ENCODE measurements at places on chromosomes 3 and 15.
A peak's percentile ranks its signal among the peaks of the same experiment; 100 is the strongest.

DNA sequence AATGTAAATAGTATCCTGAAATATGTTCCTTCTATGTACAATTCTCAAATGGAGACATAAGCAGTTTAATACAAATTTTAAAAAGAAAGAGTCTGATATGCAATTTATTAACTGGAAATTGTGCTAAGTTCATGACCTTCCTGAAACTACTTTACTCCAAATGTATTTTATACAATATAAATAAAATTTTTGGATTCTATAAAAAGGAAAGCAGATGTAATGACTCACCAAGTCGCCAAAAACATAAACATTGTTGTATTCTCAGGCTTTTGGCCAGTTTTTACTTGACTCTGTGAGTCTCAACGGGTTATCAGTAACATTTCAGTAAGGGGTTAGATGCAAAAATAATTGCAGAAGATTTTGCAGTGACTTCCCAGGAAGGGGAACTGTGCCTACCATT is 948.2 kb downstream of the EPHA3 start:
- DNase-seq = no peak

DNA sequence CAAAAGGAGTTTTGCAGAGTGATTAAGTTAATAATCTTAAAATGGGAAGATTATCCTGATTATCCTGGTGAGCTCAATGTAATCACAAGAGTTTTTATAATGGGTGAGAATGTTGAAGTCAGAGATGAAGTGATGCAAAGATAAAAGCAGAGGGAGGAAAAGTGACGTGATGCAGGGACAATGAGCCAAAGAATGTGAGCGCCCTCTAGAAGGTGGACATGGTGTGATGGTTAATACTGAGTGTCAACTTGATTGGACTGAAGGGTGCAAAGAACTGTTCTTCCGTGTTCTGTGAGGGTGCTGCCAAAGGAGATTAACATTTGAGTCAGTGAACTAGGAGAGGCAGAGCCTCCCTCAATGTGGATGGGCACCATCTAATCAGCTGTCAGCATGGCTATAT is 569.6 kb upstream of the AGTR1 start:
- DNase-seq = no peak

DNA sequence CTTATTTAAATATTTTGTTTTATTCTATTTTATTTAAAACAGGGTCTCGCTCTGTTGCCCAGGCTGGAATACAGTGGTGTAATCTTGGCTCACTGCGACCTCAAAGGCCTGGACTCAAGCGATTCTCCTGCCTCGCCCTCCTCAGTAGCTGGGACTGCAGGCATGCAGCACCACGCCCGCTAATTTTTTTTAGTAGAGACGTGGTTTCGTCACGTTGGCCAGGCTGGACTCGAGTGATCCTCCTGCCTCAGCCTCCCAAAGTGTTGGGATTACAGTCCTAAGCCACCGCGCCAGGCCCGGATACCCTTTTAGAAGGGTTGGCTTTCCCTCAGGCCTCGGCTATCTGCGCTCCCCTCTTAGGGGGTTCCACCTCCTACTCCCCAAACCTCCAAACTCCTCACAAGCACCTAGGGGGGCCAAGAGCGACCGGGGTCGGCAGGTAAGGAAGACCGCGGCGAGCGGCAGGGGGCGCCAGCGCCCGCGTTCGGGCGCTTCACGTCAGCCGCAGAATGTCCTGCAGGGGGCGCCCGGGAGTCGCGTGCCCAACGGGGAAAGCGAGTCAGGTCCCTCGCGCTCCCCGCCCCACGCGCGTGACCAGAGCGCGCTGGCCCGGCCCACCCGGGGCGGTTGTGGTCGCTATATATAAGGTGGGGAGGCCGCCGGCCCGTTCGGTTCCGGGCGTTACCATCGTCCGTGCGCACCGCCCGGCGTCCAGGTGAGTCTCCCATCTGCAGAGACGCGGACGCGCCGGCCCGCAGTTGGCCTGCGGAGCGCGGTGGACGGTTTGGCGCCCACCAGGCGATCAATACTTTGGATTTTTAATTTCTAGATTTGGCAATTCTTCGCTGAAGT is 51.8 kb upstream of the GATM start:
- DNase-seq = peak; percentile 10

GRCh38 chr3:73249047-73249446 is 187.6 kb downstream of the EBLN2 start:
- DNase-seq = no peak

GRCh38 chr15:74614744-74615507 is 710 bp upstream of the CLK3 start:
- peak; percentile 82 for DNase-seq

DNA sequence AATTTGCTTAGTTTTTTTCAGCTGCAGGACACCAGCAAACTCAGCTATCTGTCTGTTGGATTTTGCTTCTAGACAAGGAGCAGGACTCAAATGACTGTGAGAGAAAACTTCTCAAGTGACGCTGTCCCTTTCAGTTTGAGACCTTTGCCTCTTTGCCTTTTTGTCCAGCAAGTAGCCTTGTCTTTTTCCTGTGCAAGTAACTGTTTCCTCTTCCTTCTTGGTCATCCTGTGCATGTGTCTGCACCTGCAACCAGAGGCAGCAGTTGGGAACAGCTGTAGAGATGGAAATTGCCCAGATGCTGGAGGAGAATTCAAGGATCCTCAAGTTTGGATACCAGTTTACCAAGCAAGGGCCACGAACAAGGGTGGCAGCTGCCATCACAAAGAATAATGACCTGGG is 23.3 kb upstream of the TMOD3 start:
- no peak for DNase-seq

DNA sequence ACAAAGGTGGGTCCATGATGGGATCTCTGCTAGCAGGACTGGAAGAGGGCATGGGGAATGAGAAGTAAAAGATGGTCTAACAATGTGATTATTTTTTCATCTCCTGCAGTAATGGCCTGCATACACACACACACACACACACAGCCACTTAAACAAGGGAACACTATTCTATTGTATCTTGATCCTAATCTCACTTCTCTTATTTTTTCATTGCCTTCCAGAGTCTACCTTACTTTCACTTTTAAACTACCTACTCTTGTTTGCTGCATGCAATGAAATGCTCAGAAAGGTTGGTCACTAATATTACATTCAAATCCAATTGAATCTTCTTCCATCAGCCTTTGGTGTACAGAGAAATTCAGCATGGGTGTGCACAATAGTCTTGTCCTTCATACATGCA is 853.8 kb downstream of the IGSF11 start:
- no peak for DNase-seq

DNA sequence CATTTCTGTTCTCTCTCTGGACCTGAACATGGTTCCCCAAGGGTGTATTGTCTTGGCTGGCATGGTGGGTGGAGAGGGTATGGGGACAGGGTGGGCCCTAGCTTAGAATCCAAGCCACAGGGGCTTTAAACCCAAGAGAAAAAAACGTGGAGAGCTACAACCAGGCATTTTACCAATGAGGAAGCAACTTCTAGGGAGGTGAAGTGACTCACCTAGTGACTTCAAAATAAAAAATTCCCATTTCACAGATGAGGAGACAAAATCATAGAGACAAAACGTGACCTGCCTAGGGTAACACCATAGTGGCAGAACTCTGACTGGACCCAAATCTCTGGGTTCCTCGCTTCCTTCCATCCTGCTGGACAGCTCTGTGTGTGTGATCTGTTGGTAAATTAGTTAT is 216.8 kb downstream of the RPLP1 start:
- no peak for DNase-seq

DNA sequence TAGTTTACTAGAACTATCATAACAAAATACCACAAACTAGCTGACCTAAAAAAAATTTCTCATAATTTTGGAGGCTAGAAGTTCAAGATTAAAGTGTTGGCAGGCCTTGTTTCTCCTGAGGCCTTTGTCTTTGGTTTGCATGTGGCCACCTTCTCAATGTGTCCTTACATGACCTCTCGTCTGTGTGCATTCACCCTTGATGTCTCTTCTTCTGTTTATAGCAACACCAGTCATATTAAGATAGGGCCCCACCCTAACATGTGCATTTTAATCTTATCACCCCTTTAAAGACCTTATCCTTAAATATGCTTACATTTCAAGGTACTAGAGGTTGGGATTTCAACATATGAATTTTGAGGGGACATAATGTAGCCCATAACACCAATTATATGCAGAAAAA is 177.0 kb downstream of the ZBBX start:
- no peak for DNase-seq

DNA sequence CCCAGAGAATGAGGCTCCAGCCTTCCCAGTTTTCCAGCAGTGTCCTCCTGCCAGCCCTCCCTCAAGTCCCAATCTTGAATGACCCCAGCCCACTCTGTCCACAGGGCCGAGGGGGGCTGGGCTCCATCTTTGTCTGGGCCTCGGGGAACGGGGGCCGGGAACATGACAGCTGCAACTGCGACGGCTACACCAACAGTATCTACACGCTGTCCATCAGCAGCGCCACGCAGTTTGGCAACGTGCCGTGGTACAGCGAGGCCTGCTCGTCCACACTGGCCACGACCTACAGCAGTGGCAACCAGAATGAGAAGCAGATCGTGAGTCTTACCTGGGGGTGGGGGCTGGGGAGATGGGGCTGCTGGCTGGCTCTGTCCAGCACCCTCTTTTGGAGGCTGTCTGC is 5.6 kb upstream of the FES start:
- DNase-seq = no peak

DNA sequence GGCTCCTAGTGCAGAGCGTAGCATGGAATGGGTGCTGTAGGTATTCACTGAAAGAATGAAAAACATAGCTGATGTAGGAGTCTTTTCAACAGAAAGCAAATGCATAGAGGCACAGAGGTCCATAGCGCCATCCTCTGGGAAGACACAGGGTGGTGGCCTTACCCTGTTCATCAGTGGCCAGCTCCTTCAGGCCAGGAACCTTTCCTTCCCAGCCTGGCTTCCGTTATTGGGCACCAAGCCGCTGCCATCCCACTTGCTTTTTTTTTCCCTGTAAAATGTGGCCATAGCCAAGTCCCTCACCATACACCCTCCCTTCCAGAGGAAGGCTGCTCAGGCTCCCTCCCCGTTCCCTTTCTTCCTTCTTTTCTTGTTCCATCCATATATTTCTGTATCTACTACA is 118.1 kb downstream of the ZNF621 start:
- no peak for DNase-seq

GRCh38 chr15:47857014-47857775 is 139.9 kb downstream of the SEMA6D start:
- DNase-seq = no peak
